ENCODE measurements at places on chromosomes 7 and 10. TPM values are rescaled to one million over a fixed set of nuclear protein-coding genes. Genes with fewer than 3 reads are reported as not detected.
A peak's percentile ranks its signal among the peaks of the same experiment; 100 is the strongest.

Gene SPDYE11
- total RNA-seq = not detected

Gene INPP5F
- total RNA-seq = 25.9 TPM

Gene CWF19L1
- 33.9 TPM for total RNA-seq

Gene C10orf95
- total RNA-seq = 0.48 TPM

Gene KEL
- total RNA-seq = not detected

Gene ICA1
- 1.5 TPM for total RNA-seq

Gene ZCCHC24
- 0.67 TPM for total RNA-seq

Gene XRCC2
- 9.3 TPM for total RNA-seq

Gene CRYGN
- not detected for total RNA-seq

Gene HOXA2
- total RNA-seq = 0.31 TPM

Gene CYP3A5
- total RNA-seq = 1.1 TPM

Gene TAS2R41
- not detected for total RNA-seq

- DNase-seq = no peak
These were observed 114.5 kb downstream of the LARP4B start for GRCh38 chr10:816958-817357.

DNA sequence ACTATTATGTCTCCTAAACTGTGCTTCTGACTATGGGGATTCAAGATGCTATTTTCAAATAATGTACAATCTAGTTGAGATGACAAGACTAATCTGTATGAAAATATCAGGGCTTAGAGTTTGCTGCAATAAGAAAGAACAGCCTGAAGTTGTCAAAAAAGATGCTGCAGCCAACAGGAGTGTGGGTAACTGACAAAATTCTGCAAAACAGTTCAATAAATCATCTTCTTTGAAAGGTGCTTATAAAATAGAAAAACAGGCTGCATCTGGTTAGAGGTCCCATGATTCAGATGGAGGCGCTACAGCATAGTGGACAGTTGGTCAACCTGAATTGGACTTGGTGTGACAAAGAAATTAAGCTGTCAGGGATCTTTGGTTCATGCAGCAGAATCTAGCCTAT, 511.0 kb downstream of the XPNPEP1 start:
- no peak for DNase-seq

DNA sequence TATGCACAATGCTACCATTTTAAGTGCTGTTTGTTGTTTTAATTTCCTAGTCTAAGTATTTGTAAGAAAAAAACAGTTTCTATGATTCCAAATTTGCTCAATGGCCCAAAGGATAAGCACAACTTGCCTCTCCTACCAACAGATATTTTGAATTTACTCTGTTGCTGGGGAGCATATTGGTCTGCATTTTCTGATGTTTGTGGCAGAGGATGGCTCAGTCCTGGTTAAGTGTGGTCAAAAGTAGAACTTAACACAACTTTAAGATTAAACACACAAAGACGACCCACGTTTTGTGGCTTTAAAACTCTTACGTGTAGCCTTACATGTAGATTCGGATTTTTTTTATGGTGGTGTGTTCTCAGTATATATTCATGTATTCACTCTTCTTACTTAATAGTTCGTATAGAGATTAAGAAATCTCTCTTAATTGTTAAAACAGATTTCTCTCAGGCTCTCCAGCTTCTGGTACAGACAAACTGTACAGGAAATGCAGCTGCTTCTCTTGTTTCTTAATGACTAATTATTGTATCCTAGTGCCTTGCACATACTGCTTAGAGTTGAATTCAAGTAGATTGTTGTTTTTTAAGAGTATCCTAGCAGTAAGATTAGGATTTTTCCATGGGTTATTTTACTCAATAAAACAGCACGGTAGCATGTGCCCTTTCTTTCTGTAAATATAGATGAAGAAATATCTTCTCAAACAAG, 86.2 kb downstream of the GPR85 start:
- DNase-seq = no peak

GRCh38 chr7:129095258-129095657, 40.3 kb upstream of the TNPO3 start:
- no peak for DNase-seq

GRCh38 chr7:1650363-1651030, 19.6 kb upstream of the ELFN1 start:
- no peak for DNase-seq

GRCh38 chr10:67262675-67263074, 336.8 kb downstream of the LRRTM3 start:
- DNase-seq = no peak

DNA sequence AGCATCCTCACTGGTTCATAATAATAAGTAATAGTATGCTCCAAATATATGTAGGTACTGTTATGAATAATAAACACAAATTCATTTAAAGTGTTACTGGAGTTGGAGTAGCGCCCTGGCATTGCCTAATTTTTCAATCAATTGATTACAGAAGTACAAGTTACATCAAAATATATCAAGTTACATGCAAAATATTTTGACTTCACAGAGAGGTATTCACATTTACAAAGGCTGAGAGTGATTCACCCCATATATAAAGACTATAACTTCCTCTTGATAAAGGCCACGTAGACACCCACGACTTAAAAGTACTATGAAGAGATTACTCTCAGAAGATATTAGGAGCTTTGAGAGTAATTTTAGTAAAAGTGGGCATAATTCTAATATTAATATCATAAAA, 13.6 kb upstream of the COL17A1 start:
- no peak for DNase-seq

DNA sequence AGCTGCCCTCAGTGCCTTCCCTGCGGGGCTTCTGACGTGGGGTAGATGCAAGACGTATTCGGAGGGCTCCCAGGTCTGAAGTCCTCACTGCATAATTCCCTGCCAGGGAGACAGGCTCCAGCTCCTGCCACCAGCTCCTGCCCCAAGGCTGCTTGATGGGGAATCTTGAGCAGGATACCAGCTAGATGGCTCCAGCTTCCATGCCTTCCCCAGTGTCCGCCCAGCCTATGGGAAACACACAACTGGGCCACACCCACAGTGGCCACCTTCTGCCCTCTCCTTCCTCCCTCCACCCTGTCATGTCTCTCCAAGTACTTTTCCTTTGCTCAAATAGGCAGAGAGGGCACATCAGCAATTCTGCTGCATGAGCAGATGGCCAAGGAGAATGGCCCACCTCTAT, 95.8 kb downstream of the PARP12 start:
- no peak for DNase-seq

GRCh38 chr7:20194343-20194995, 22.7 kb downstream of the MACC1 start:
- DNase-seq = no peak

- no peak for DNase-seq
These were observed 21.4 kb downstream of the OR2A14 start for GRCh38 chr7:144144426-144144825.

DNA sequence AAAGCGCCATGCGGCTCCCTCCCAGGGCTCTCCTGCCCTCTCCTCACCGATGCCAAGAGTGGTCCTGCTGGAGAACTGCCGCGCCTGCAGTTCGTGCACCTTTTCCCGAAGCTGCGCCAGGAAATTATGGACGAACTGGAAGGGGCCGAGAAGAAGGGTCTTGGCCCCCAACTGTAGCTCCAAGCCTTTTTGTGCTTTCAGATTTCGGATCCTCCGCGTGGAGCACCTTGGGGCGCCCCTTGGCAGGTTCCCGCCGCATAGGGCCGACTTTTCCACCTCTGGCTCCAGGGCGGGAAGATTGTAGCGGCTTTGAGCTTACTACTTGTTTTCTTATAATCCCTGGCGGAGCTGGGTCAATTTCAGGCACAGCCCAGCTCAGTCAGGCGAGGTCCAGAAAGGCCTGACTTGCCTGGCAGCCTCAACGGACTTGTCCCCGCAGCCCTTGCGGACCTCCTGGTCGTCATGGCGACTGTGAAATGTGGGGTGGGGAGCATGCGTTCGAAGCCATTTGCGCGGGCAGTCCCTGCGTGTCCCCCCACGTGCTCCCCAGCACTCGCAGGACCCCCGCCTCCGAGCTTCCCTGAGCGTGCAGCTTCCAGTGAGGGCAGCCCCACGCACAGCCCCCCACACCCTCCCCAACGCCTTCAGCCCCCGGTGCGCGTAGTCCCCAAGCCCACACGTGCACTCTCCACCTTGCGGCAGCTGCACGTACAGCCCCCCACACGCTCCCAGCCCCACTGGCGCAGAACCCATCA, 129.9 kb downstream of the KBTBD2 start:
- no peak for DNase-seq

DNA sequence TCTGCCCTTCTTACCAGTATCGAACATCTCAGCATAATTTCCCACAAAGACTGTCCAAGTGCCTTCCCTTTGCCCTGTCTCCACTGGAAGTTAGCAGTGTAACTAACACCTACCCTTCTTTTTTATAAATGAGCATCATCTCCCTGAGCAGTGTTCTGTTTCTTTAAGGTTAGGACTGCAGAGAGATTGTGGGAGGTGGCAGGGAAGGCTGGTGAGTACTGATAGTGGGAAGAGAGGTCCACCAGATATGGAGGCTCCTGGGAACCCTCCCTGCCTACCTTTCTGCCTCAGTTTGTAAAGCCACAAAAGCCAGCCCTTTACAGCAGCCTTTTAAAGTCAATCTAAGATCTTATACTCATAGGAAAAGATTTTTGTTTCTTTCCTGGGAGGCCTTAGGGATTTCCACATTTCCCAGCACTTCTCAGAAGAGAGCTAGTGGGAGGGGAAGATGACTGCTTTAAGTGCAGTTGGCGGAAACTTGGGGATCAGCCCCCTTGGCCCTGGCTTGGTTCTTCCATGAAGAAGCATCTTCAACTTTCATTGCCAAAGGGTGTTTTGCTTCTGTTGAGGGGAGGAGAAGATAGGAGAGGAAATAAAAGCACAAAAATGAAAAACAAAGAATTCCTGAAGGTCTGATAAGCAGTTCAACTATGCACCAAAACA, 36.6 kb upstream of the CALD1 start:
- no peak for DNase-seq

DNA sequence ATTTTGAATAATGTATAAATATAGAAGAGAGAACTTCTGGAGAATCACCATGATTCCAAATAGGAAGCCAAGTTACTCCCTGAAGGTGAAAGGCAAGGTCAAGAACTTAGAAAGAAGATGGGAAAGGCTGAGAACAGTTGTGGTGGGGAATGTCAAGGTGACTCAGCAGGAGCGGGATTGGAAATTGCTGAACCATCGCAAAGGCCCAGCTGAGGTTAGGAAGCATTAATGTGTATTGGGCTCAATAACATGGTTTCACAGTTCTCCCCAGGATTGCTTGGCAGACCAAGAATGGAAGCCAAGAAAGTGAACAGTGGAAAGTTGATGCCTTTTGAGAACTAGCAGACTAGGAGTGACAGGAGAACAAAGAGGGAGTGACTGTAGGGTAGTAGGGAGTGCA, 133.3 kb downstream of the VTI1A start:
- no peak for DNase-seq

GRCh38 chr10:3271354-3272115, 99.0 kb upstream of the PITRM1 start:
- no peak for DNase-seq

DNA sequence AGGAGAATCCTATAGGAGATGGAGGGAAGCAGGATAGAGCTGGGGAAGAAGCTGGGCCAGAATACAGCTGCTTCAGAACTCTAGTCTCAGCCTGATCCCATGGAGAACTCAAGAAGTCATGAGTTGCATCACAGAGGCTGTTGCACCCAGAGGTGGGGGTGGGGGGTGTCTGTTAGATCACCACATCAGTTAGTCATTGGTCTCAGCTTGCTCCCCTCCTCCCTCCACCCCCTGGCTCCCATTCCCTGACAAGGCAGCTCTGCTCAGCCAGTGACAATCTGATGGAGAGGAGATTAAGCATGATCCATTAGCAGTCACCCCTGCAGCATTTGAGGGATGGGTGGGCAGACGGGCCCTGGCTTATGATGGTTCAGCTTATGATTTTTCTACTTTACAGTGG, 58.4 kb upstream of the FGL2 start:
- DNase-seq = no peak

- no peak for DNase-seq
These were observed 1166.7 kb upstream of the C7orf33 start for GRCh38 chr7:147423875-147424274.

DNA sequence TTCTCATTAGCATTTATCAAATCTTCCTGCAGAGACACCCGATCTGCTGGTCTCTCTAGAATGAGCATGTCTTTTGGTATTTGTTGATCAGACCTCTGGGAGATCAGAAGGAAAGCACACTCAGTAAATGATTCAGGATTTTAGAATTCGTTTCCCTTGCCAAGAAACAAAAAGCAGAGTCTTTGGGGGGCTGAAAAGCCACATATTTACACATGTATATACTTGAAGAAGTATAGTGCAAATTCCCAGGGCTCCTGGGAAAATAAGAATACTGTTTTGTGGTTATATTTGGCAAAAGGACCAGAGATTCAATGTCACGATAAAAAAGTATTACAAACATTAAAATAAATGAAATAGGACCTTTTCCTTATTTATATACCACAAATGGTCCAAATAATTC, 100.2 kb downstream of the AGMO start:
- DNase-seq = peak; percentile 88
